ENCODE measurements at places on chromosomes 16 and 17. TPM values are rescaled to one million over a fixed set of nuclear protein-coding genes. Genes with fewer than 3 reads are reported as not detected.

- DNase-seq, result no peak
Observed at GRCh38 chr17:47776330-47777197, 43.5 kb downstream of the TBX21 start.

GRCh38 chr17:18008496-18009268, 30.3 kb downstream of the ATPAF2 start:
- DNase-seq, result no peak

DNA sequence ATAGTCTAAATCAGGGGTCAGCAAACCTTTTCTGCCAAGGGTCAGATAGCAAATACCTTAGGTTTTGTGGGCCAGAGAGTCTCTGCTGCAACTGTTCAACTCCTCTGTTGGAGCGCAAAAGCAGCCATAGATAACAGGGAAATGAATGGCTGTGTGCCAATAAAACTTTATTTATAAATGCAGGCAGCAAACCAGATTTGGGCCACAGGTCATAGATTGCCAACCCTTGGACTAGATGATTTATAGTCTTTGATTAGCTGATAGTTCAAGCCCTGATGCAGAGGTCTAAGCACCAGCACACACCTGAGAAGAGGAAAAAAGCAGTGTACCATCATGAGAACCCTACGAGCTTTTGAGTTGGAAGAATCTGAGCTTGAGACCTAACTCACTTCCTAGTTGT, 86.0 kb upstream of the DYNLRB2 start:
- DNase-seq, result no peak

- no peak for DNase-seq
Observed at GRCh38 chr16:72094266-72094610, 591 bp downstream of the DHX38 start.

Gene KRT24
- not detected for total RNA-seq
